ENCODE measurements at places on chromosomes 1 and 21. TPM values are rescaled to one million over a fixed set of nuclear protein-coding genes. Genes with fewer than 3 reads are reported as not detected.

Gene OR2L5
- total RNA-seq = not detected

Gene PHACTR4
- total RNA-seq = 28.6 TPM

Gene ELAPOR1
- 0.20 TPM for total RNA-seq

Gene CHRM3
- 0.11 TPM for total RNA-seq

All from K562 (cell line).